ENCODE measurements at places on chromosomes 5 and 9. TPM values are rescaled to one million over a fixed set of nuclear protein-coding genes. Genes with fewer than 3 reads are reported as not detected.

Gene PCDHB6
- not detected for total RNA-seq

Gene AFAP1L1
- 2.0 TPM for total RNA-seq

Gene PRUNE2
- total RNA-seq, result 9.7 TPM

Gene NADK2
- total RNA-seq, result 12.2 TPM

Gene SLC35D2
- total RNA-seq, result 17.9 TPM

Gene SLC6A18
- total RNA-seq, result not detected

Gene B4GALT7
- 26.3 TPM for total RNA-seq

Gene TAL2
- total RNA-seq, result 1.1 TPM

Gene MOB3B
- total RNA-seq, result 9.8 TPM

Gene OR1J2
- not detected for total RNA-seq

Gene UNC5A
- 5.3 TPM for total RNA-seq

Gene DDX4
- not detected for total RNA-seq

Gene PHF19
- total RNA-seq, result 66.7 TPM

Gene ARL10
- total RNA-seq, result 7.9 TPM

Gene FAM13B
- 23.1 TPM for total RNA-seq

Gene NAIP
- 2.2 TPM for total RNA-seq

Gene BARHL1
- not detected for total RNA-seq

Gene CER1
- 22.3 TPM for total RNA-seq

Gene PKD2L2
- not detected for total RNA-seq

Gene ACOT12
- total RNA-seq, result not detected

Gene RNF208
- 7.7 TPM for total RNA-seq

Gene ROR2
- total RNA-seq, result 2.7 TPM

Gene NUDT2
- total RNA-seq, result 14.1 TPM

Gene ALDH7A1
- total RNA-seq, result 148 TPM

Gene SEMA5A
- 4.3 TPM for total RNA-seq

Gene PCDHA2
- total RNA-seq, result 0.20 TPM

Gene PHPT1
- total RNA-seq, result 175 TPM

Gene HSPA4
- 293 TPM for total RNA-seq

Gene KIF4B
- 0.07 TPM for total RNA-seq

Gene GPR150
- not detected for total RNA-seq

Gene MYOT
- not detected for total RNA-seq

Gene ADAMTS13
- total RNA-seq, result 8.8 TPM

Gene OBP2B
- total RNA-seq, result not detected
